ENCODE measurements at places on chromosomes 1 and 21.

DNA sequence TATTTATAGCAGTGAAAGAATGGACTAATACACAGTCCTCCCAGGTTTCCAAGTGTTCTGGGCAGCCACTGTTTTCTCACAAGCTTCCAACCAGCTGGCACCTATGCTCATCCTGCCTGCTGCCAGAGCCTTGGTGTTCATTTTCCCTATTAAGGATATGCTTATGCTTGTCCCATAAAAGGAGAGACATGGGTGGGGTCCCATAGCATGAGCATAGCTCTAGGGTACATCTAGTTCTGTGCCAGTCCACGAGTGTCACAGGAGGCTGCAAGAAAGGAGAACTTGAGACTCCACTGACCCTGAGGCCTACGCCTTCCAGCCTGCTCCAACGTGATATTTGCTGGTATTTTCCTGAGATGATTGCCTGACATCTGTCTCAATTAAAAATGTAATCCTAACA is 192.4 kb upstream of the PTGFR start:
- DNase-seq = no peak

DNA sequence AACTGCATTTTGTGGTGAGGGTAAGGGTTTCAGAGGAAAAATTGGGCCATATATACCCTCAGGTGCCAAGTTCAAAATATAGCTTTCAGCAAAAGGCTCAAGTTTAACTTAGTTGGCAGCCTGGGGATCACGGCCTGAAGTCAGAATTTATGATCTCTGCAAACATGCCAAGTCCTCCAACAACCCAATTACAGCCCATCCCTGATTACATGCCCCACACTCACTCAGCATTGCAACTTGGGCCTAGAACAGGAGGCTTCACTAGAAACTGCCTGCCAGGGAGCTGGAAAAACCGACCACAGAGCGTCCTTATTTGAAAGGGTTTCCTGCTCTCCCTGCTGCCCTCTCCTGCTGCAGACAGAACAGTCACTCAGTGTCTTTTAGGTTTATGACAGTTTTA is 12.4 kb downstream of the FYB2 start:
- no peak for DNase-seq

GRCh38 chr1:118155106-118155505 is 29.9 kb downstream of the SPAG17 start:
- no peak for DNase-seq

DNA sequence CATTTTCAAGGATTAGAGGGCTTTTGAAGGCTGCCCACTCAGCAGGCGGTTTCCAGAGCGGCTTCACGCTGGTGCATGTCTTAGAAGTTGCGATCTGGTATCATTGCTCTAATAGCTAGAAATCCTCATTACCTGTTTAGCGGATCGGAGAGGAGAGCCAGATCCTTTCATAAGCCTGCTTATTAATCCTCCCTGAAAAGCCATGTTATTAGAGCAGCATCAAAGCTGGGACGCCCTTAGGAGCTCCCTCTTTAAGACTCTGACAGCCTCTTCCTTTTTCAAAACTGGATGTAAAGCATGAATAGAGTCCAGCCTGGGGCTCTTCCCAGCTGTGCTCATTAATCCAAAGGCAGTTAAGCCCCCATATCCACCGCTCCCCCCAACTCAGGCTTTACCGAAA is 13.9 kb upstream of the CTSE start:
- DNase-seq = no peak

DNA sequence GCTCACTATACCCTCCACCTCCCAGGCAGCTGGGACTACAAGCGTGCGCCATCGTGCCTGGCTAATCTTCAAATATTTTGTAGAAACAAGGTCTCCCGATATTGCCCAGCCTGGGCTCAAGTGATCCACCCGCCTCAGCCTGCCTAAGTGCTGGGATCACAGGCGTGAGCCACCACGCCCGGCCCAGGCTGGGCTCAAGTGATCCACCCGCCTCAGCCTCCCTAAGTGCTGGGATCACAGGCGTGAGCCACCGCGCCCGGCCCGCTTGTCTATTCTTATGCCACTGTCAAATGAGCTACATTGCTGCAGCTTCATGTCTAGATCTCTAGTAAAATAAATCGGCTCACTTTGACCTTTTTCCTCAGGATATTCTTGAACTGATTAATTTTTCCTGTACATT is 107.7 kb upstream of the COL6A1 start:
- no peak for DNase-seq

- peak; percentile 87 for DNase-seq
These were observed 29.7 kb downstream of the PBX1 start for GRCh38 chr1:164588516-164589341.

- DNase-seq = no peak
These were observed 291.8 kb upstream of the USP24 start for GRCh38 chr1:55506740-55507577.

DNA sequence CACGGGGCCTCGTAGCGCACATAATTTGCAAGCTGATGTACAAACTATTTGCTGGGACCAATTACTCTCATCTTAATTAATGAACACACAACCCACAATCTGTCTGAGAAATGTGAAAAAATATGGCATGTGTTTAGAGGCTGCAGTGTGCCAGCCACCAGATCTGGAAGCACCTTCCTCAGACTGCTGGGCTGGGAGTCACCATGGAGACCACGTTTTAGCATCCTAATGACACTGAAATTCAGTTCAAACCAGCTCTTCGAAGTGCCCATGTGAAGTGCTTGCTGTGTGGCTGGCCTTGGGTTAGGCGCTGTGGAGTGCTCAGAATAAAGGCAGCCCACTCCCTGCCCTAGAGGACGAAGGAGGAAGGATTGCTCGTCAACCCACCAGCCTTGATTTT is 482.4 kb downstream of the OMA1 start:
- no peak for DNase-seq

DNA sequence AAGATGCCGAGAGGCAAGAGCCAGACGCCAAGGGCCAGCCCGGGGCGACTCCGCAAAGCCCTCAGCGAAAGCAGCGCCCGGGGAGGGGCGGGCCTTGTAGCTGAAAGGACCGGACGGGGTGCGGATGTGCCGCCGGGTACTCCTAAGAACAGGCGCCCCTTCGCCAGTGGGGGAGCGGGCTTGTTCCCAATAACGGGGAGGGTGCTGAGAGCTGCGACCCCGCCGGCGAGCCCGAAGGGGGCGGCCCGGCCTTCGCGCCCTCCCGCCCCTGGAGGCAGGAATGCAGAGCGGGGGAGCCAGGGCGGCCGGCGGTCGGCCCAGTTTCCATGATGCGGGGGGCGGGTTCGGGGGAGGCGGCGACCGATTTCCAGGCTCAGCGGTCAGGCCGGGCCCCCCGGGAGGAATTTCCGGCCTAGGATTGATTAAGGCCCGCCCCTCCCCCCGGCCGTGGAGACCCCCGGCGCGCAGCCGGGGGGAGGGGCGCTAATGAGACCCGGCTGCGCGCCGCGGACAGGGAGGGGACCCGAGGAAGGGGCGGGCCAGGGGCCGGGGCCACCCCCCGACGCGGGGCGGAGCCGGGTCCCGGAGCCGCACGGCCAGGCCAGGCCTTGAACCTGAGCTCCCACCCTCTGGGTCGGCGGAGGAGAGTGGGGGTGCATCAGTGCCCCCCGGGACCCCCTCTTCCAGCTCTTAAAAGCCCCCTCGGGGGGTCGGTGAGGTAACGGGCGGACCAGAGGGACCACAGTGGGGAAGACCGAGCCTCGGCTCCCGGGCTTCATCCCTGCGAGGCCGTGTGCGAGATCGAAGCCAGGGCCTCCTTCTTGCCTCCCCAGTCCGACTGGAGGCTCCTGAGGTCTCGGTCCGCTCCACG is 898 bp upstream of the TMEM200B start:
- peak; percentile 92 for DNase-seq

- DNase-seq = no peak
These were observed 112.8 kb upstream of the USP25 start for GRCh38 chr21:15616864-15617574.
